CD4-positive, alpha-beta T cell treated with Interleukin-17A for 4 hours (primary cell): ENCODE measurements at places on chromosomes 5 and 9.

DNA sequence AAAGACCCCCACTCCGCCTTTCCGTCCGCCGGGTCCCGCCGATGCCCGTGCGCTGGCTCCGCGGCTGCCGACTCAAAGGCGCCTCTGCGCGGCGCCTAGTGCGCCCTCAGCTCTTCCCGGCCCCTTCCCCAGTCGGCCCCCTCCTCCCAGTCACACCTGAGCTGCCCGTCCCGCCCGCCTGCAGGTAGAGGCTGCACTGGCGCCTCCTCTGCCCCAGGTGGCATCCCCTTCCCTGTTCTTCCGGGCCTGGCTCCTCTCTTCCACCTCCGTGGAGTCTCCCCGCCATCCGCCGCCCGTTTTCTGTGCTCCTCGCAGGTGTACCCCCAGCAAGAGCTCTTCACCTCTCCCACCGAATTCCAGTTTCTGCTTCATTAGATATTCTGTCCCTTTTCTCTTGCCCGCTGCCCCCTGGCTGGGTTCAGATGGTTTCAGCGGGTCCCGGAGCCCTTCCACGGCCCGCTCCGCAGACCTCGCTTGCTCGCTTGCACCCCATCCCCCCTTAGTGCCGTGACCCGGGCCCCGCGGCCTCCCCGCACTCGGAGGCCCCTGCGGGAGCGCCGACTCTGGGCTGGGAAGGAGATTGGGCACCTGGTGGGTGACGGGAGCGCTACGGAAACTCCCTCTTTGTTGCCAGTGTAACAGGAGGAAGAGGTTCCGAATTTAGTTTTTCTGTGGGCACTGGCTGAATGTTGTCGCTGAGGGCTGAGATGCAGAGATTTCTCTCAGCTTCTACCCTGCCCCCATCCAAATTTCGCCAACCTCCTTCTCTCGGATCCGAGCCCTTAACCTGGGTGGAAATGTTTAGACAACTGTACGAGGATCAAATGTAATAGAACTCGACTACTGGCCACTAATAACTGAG lies 809 bp downstream of the SLC44A1 start:
- peak; percentile 54 for DNase-seq

DNA sequence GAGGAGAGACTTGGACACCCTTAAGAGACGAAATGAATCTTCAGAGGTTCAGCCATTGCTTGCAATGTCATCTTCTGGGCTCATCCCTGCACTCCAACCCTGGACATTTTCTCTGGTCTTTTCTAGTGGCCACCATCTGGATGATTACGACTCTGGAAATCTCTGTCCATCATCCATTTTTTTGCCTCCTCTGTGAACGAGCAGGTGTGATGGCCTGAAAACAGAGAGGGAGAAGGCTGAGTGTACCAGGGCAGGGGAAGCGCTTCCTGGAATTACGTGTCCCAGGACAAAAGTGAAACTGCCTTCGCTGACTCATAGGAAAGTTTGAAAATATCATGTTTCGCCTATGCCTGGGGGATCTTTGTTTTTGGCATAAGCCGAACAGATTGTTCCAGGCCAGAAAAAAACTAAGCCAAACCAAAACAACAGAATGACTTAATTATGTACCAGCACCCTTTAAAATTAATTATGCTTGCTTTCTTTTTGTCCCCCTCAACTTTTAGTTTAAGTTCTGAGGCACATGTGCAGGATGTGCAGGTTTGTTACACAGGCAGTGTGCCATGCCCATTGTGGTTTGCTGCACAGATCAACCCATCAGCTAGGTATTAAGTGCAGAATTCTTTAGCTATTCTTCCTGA lies 31.9 kb downstream of the ANKRD33B start:
- peak; percentile 27 for DNase-seq

- DNase-seq = no peak
Observed at GRCh38 chr9:134972140-134972539, 54.4 kb upstream of the FCN1 start.

DNA sequence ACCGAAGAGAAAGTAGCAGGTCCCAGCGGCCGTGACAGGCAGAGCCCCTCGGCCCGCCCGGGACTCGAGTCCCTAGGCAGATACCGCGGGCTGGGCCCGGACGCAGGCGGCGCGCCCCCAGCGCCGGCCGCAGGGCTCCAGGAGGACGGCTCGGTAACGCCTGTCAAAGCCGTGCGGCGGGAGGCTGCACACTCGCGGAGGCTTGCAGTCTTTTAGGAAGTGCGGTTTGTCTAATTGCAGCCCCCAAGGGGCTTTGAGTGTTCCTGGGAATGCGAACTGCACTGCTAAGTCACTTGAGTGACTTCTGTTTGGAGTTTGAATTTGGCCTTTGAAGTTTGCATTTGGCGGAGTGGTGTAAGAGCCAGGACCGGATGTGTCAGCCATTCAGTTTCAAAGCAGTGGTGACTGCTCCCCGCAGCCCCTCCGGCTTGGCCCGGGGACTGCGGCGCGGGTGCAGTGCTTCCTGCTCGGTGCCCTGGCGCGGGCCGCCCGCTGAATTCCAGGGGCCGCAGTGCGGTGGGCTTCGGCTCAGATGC lies 1.3 kb downstream of the MAP3K1 start:
- DNase-seq = peak; percentile 68

DNA sequence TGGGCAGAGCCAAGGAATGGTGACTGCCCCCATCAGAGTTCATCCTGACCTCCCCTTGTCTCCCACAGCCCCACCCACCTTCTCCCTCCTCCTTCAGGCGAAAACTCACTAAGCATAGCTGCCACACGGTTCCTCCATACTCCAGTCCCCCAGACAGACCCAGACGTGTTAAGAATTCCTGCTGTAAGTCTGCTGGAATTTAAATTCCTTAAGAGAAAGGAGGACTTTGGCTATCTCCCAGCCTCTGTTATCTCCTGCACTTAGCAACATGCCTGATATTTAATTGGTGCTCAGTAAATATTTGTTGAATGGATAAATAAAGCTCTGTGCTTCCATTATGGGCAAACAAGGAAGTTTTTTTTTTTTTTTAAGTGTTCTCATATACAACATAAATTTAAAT lies 213.7 kb downstream of the RFK start:
- DNase-seq = no peak

DNA sequence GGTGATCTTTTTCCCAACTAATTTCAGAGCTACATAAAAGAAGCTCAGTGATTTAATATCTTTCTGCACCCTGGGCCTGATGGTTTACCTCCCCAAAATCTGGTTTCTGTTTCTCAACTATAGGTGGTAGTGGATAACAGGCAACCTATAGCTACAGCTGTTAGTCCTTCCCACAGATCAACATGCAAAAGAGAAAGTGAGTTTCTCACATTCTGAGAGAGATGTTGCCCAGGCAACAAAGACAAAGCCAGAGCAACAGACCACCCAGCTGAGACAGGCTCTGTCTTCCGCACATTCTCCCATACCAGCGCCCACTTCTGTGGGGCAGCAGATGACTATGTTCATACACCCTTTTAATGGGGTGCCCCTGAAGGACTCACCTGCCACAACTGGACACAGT lies 40.7 kb upstream of the PPP2R2B start:
- DNase-seq = no peak

DNA sequence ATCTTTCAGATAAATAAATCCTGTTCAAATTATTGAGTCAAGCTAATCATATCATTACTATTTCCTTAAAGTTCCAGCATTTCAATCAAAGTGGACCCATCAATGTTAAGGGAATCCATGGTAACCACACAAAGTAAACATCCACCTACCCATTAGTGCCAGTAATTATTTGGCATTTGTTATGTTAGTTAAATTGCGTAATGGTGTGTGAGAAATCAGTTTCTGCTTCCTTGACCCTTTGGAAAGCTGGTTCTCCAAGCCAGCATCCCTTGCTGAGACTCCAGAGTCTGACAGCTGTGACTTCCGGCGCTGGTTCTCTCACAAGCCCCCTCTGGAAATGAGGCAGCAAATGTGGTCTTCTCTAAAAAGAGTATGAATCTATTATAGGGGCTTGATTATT lies 308.6 kb upstream of the EFNA5 start:
- DNase-seq = no peak

GRCh38 chr9:81609782-81610739 lies 79.3 kb downstream of the TLE1 start:
- DNase-seq = no peak

DNA sequence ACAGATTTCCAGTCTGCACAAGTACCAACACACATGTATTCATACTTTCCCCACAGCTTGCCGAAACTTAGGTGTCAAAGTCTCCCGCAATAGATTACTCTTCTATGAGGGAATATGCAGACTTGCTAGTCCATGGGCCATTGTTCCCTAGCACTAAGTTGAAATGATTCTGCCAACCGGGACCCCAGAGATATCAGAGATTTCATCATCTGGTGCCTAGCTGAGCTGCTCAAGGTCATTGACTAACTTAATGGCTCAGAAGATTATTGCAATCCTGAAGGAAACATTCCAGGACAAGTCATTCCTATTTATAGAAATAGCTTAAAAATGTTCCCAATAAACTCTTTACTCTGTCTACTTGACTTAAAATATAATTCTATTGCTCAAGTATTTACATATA lies 202.6 kb downstream of the PIK3R1 start:
- no peak for DNase-seq

DNA sequence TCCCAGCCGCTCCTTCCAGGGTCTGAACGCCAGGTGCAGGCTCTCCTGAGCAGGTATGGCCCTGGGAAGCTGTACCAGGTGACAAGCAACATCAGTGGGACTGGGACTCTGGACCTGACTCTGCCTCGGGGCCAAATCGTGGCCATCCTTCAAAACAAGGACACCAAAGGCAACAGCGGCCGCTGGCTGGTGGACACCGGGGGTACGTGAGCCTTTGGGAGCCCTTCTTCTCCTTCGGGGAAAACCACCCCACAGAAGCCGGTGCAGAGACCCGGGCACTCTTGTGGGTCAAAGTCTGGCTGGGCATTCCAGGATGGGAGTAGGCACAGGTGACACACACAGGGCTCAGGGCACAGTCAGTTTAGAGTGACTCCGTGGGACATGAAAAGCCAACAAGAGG lies 45.8 kb downstream of the ARHGEF37 start:
- no peak for DNase-seq

- DNase-seq = no peak
Observed at GRCh38 chr5:77876316-77876715, 100.2 kb upstream of the TBCA start.

GRCh38 chr5:170393958-170394357 lies 4.8 kb upstream of the KCNMB1 start:
- DNase-seq = peak; percentile 17

DNA sequence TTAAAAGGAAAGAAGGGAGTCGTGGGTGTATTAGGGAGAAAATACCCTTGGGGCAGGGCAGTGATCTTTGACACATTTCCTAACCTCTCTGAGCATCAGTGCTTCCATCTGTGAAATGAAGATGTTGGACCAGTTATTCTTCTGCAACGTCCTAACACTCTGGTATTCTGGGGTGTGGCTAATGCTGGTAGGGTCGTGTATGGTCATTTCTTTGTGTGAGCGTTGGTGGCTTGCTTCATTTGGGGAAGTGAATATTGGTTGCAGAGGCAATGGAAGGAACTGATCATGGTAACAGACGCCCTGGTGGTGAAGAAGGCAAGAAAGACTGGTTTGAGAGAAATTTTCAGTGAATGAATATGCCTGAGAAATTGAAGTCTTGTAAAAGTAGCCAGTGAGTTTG lies 67.9 kb upstream of the TTC23L start:
- no peak for DNase-seq

- no peak for DNase-seq
Observed at GRCh38 chr5:174045470-174046025, at the start of gene NSG2. Gene NSG2, plus strand, starts transcription at chr5:174045706. Its CDS starts 1,050 bp downstream, at chr5:174046756.

GRCh38 chr9:98634685-98635336 lies 73.9 kb downstream of the GABBR2 start:
- no peak for DNase-seq

DNA sequence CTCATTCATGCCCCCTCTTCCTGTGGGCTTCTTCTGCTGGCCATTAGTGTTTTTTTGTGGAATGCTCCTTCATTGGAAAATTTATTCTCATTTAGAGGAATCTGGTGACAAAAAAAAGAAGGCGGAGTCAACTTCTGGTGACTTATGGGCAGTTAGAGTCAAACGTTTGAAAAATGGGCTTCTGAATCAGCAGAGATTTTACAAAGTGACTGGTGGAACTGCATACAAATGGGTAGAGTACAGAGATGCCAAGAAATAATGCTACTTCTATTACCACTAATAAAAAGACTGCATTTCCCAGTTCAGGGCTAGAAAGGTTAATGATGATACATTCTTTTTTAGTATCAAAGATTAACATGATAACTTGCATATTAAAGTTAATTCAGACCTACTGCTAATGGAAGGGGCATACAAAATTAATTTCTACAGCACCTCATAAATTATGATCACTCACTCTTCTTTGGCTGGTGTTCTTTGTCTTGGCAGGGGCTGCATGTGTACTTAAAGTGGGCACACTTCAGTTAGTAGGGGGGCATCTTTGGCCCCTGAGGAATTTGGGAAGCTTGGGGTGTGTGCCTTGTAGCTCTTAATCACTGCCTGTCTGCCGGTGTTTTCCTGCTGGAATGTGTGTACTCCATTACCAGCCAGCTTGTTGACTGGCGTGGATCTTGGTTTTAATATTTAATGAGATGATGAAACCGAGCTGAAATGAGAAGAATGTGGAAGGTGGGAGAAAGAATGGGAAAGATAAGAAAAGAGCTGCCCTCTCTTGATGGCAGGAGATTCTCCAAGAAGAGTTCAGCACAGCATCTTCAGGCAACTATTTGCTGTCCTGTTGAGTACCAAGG lies 148.9 kb downstream of the DOCK2 start:
- no peak for DNase-seq

DNA sequence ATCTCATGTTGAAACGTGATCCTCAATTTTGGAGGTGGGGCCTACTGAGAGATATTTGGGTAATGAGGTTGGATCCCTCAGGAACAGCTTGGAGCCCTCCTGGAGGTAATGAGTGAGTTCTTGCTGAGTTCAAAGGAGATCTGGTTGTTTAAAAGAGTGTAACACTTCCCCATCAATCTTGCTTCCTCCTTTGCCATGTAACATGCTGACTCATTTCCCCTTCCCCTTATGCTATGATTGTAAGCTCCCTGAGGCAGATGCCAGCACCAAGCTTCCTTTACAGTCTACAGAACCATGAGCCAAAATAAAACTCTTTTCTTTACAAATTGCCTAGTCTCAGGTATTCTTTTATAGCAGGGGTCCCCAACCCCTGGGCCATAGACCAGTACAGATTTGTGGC lies 352.3 kb downstream of the SLCO4C1 start:
- DNase-seq = no peak

DNA sequence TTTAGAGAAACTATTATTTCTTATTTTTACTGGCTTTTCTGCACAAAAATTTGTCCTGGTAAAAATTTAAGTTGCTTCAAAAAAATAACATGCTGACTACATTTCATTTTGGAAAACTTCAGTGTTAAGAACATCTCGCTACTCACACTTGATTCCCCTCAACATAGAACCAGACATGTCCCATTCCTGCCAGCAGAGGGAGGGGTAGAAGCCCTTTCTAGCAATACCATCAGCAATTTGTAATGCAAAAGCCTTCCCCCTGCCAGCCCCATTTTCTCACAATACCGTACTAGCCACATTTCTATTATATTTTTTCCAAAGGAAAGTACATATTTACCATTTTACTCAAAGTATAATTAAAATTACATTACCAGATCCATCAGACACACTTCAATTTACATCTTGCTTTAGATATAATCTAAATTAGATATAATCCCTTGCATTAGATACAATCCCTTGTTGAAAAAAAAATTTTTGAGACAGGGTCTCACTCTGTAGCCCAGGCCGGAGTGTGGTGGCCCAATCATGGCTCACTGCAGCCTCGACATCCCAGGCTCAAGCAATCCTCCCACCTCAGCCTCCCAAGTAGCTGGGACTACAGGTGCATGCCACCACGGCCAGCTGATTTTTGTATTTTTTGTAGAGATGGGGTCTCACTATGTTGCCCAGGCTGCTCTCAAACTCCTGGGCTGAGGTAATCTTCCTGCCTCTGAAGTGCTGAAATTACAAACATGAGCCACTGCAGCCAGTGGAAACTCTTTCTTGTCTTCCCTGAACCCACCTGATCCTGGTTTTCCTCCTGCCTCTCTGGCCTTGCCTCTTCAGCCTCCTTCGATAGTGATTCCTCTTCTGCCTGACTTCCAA lies 39.6 kb upstream of the IDNK start:
- DNase-seq = peak; percentile 45
